Right hindlimb (tissue), 1 donor: ENCODE measurements at places on chromosomes 6 and 20.

DNA sequence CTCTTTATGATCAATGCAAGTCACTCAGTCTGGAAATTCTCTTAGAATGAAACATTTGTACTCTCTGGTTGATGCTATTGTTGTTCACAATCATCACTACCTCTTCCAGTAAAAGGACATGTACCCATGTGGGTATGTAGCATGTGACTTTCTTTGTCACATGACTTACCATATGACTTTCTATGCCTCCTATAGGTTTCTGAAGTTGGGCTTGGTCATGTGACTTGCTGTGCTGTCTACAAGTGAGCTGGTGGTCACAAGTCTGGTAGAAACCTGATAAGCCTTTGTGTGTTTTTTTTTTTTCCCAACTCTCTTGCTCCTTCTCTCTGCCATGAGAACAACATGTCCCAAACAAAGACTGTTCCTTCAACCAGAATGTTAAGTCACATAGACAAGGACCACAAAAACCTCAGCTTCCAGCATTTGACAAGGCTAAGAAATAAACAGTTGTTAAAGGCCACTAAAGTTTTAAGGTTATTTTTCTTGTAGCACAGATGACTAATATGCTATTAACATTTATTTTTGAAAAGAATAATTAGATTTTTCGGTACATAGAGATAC, 379.2 kb upstream of the SLC35B3 start:
- no peak for DNase-seq

DNA sequence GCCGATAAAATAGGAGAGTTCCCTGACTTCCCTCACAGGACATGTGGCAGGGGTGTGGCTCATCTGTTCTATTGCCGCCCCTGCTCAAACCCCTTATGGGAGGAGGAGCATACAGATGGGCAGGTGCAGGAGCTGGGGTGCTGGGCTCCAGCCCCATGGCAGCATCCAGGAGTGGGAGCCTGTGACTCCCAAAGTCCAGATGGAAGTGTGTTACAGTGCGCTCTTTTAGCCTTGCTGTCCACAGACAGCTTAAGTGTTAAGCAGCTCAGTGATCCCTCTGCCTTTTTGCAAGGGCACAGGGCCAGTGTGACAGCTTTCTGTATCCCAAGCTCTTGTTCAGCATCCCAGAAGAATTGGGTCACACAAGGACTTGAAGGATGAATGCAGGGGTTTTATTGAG, 212.3 kb upstream of the MYLIP start:
- no peak for DNase-seq

DNA sequence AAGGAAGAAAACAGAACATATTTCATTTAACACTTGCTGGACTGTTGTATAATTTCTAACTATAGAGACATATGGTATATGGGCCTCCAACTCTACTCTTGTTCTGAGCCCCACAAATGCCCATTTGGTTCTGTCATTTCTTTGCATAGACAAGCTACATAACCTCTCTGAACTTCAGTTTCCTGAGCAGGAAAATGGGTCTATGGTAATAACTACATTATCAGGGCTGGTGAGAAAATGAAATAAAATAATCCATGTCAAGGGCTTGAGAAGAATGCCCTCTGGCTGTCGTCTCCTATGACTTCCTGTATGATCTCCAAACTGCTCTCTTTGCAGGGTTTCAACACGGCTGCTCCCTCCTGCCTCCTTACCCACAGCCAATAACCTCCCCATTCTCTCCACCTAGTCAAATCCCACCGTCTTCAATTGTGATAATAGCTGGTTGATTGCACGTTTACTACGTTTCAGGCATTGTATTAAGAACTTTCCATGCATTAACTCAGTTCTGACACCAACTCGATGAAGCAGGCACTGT, 12.0 kb downstream of the ZCCHC3 start:
- DNase-seq: no peak

GRCh38 chr6:129192458-129192989, 309.6 kb downstream of the LAMA2 start:
- DNase-seq: no peak

DNA sequence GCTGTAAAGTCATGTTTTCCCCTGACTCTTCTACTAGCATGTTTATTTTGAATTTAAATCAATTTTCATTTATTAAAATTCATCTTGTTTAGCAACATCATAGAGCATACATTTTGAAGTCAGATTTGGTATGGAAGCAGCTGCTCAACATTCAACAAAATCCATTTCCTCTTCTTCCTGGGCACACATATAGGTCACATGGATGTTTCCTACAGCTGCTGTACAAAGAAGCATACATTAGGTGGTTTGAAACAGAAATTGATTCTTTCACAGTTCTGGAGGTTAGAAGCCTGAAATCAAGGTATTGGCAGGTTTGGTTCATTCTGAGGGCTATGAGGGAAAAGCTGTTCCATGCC, 495.2 kb downstream of the RFPL4B start:
- no peak for DNase-seq

- peak; percentile 55 for DNase-seq
Observed at GRCh38 chr6:161434921-161435747, 161.3 kb upstream of the AGPAT4 start.

- no peak for DNase-seq
Observed at GRCh38 chr6:87357479-87358196, 13.0 kb downstream of the C6orf163 start.

DNA sequence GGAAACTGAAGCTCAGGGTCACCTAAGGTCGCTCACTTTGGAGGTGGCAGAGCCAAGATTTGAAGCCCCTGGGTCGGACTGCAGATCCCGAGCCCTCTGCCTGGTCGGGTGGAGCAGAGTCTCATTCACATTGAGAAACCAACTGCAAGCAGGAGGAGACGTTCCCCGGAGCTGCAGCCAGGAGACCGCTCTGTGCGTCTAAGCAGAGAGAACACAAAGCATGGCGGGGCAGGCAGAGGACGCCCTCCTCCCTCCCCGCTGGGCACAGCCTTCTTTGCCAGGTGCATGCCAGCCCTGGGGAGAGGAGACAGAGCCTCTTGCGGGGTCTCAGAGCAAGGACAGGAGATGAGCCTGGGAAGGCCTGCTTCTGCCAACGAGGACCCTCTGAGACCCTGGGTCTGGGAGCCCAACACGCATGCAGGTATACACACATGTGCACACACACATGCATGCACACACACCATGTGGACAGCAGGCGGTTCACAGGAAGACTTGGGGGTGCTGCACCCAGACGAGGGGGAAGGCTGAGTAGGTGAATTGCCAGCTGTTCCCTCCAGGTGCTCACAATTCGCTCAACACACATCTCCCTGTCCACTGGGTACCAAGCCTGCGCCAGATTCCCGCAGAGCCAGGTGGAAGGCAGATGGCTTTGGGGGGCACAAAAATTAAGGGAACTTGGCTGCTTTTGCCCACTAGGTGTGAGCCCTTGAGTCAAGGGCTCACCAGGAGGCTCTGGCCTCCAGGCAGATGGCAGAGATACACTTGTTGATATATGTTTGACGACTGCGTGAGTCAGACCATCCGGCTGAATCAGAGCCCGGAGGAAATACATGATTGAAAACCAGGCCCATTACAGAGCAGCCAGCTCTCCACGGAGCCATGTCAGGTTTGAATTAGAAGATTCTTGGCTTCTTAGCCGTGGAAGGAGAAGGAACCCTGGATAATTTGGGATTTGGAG, 5.5 kb upstream of the NTSR1 start:
- DNase-seq: no peak

GRCh38 chr6:31165986-31166385, 4.5 kb downstream of the POU5F1 start:
- no peak for DNase-seq

DNA sequence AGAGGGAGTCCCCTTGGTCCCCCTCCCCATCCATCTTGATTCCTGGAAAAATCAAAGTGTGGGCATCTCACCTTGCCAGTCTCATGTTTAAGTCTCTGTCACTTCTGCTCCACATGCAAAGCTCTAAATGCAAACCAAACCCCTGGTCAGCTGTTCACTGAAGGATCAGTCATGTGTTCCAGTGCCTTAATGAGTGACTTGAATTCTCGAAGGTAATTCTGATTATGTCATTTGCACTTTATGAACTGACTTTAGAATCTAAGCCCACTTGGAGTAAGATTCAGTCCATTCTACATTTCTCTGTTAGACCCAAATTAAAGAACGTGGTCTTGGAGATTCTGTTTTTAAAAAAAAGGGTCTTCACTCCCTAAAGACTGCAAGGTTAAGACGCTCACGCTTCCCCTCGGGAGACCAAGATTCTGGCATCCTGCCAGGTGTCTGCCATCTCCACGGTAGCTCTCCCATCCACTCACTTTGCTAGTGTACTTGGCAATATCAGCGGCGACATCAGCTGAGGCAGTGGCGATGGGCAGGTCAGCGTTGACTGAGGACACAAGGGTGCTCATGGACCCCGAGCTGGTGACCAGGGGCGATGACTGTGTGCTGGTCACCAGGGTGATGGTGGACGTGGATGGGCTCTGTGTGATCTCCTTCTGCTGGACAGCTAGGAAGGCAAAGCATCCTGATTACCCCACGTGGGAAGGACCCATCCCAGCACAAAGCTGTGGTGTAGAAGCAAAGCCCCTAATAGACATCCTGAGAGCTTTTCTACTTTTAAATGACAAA, 120.5 kb downstream of the ZMYND8 start:
- no peak for DNase-seq

DNA sequence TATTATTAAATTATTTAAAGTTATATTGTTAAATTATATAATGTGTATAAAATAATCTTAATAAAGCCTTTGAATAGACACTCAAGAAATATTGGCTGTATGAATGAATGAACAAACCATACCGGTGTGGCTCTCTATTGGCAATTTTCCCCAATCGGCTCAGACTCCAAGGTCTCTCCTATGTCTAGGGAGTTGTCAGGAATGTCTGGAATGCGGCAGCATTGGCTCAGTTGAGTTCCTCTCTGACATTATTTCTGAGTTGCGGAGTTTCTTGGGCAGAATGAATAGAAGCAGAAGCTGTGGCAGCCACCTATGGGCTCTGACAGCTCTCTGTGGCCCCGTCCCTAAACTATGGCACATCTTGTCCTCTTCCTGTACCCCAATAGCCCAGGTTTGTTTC, 111.0 kb downstream of the SOBP start:
- peak; percentile 64 for DNase-seq

- no peak for DNase-seq
Observed at GRCh38 chr6:119728935-119729334, 379.4 kb upstream of the MAN1A1 start.

GRCh38 chr6:96948631-96949030, 24.1 kb downstream of the KLHL32 start:
- no peak for DNase-seq

DNA sequence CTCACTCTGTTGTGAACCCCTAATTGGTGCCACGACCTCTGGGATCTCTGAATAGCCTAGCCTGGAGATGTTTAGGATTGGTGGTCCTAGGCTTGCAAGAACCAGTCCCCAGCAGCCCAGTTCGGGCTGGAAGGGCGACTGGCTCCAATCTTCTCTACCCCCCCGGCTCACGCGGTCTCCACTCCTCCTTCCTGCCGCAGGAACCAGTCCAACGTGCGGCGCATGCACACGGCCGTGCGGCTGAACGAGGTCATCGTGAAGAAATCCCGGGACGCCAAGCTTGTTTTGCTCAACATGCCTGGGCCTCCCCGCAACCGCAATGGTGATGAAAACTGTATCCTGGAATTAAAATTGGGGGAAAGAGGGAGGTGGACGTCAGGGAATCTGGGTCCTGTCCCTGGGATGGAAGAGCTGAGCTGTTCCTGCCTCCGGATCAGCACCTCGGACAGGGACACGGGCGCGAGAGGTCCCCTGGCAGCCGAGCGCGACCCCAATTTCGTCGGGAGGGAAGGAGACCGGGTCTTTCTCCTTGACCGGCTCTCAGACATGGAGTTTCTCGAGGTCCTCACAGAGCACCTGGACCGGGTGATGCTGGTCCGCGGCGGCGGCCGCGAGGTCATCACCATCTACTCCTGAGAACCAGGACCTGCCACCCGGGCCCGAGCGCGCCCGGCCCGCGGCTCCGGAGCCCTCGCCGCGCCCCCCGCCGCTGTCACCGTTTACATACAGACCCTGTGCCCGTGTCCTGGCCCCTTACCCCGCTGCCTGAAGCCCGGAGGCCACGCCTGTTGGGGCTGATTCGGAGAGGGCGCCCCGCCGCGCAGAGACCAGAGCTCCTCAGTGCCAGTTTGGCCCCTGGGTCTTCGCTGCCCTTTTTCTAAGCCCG, 28.2 kb downstream of the SLC12A5 start:
- peak; percentile 76 for DNase-seq

DNA sequence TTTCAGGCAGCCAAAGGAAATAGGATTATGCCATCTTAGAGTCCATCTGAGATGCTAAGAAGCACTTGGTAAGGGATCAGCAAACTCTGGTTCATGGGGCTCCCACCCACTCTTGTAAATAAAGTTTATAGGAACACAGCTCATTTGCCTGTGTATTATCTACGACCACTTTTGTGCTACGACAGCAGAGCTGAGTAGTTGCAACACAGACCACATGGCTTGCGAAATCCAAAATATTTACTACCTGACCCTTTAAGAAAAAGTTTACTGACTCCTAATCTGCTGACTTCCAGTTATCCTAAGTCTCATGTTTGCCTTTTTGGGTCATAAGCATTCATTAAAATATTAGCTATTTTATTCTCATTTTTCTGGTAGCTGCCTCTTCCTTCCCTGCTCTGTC, 859.0 kb downstream of the QKI start:
- no peak for DNase-seq

DNA sequence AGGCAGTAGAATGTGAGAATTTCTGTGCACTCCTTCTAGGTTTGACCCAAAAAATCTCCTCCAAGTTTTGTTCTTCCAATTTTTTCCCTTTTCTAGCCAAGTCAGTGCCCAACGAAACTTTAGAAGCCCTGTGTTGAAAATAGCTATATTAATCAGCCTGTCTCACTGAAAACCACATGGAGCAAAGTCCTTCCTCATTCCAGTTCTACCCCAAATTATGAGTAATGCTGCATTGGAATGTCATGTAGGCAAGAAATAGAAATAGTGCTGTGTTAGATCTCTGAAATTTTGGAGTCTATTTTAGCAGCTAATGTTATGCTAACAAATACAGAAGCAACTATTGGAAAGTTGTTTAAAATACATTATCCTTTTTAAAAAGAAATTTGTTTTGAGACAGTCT, 725.5 kb downstream of the TBC1D32 start:
- DNase-seq: no peak

DNA sequence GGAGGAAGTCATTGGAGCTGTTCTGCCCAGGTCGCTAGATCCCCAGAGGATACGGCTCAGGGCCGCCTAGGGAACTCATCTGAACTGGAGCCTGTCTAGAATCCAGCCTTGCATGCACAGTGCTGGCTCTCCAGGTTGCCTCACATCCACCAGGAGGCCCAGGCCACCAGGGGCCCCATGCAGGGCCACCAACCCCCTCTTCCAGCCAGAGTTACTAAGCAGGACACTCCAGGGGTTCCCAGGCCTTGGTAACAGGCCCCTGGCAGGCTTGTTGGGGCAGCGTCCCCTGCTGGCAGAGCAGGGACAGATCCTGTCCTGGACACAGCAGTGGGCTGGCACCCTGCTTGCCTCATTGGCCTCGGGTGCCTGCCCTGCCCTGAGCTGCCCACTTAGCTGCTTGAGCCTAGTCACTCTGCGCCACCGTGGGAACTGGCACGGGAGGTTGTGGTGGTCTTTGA, 35.3 kb downstream of the EFCAB8 start:
- no peak for DNase-seq

- DNase-seq: no peak
Observed at GRCh38 chr20:17445543-17445942, 85.6 kb downstream of the BFSP1 start.

GRCh38 chr6:34154668-34155447, 9.0 kb upstream of the GRM4 start:
- DNase-seq: peak; percentile 65

- no peak for DNase-seq
Observed at GRCh38 chr6:92962846-92963245, 456.5 kb downstream of the EPHA7 start.
